ENCODE measurements at places on chromosomes 4 and X.

GRCh38 chr4:112516471-112517066, 589 bp upstream of the NEUROG2 start:
- no peak for DNase-seq

- DNase-seq: no peak
Measured at GRCh38 chr4:165331823-165332222, 4.4 kb downstream of the MSMO1 start.

GRCh38 chrX:39096599-39096998, 295.3 kb downstream of the MID1IP1 start:
- DNase-seq: no peak

- DNase-seq: no peak
Measured at GRCh38 chr4:147975933-147976928, 244.3 kb downstream of the ARHGAP10 start.

DNA sequence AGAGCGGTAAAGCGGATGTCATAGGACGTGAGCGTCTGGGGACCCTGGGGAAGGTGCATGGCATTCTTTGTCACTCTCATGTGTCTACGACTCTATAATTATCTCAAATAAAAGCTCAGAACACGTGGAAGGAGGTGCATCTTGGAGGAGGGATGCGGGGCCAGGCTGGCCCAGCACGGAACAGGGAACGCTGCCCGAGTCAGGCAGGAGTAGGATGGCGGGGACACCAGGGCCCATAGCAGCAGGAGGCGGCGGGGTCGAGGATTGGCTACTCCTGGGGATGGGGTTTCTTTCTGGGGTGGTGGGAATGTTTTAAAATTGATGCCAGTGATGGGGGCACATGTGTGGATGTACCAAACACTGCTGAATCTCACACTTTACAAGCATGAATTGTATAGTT, 5.4 kb upstream of the HTRA3 start:
- no peak for DNase-seq

- DNase-seq: no peak
Measured at GRCh38 chr4:80841587-80842281, 188.8 kb upstream of the BMP3 start.

DNA sequence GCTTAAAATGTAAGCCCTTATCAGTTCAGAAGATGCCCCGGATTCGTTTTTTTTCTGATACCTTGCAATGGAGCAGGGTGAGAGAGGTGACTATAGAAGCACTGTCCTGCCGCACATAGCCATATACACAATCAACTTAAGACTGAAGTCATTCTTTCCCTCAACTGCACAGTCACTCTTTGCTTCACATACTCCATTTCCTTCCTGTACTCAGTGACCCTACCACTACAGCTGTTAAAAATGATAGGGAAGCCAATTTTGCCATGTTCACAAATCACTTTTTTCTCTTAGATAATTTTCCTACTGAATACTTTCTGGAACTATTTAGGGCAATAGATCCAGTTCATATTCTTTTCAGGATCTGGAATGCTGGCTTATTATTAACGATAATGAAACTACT, 300.0 kb downstream of the ANK2 start:
- no peak for DNase-seq

DNA sequence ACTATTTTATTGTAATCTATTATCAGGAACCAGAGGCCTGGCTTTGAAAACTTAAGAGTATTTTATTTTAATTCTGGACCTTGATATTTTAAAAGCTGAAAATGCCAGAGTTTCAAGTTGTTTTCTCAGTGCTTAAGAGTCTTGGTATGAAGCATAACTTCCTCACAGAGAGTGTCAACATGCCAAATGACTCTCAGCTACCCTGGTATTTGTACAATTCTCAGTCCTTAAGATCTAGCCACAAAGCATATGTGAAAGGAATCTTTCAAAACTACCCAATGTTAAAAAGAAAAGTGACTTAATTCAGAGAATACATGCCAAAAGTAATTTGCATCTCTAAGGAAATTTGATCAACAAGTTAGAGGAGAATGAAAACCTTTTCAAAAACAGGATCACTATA, 171.9 kb downstream of the DKK2 start:
- no peak for DNase-seq

DNA sequence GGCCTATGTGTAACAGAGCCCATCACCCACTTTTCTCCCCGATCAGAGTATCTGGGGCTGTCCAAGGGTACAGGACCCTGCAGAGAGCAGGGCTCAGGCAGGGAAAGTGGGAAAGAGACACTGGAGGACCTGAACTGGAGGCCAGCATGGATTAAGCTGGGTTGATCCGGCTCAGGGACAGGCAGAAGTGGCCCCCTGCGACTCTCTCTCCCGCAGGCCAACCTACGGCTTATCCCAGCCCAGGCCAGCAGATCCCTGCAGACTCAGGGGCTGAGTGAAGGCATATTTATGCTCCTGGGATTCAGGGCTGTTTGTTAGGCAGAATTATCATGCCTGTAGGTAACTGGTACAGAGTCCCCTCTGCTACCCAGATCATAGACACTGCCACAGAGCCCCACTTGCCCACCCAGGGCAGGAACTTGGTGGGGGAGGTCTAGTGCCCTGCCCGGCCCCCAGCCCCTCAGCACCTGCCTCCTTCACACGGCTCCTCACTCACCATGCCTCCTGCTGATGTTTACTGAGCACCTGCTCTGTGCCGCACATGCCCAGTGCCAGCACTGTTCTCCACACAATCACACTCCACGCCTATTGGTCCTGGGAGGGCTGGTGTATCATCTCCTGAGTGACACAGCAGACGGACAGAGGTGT, 87.3 kb downstream of the ADRA2C start:
- no peak for DNase-seq

- no peak for DNase-seq
Measured at GRCh38 chr4:142414366-142414990, 431.6 kb downstream of the INPP4B start.

DNA sequence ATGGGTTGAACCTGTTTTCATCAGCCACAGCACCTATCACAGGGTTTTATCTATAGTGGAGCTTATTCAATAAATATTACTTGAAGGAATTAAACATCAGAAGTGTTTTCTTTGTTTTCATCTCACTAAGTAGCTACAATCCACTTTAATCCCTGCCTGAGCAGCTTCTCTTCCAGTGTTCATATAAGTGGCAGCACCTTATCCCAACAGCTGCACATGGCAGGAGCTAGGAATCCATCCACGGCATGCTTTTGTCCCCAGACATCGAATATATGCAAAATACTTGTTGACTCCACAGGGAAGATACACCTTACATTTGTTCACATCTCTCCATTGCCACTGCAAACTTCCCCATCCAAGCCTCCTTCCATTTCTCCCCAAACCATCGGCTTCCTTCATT, 549.8 kb upstream of the FAM241A start:
- no peak for DNase-seq

DNA sequence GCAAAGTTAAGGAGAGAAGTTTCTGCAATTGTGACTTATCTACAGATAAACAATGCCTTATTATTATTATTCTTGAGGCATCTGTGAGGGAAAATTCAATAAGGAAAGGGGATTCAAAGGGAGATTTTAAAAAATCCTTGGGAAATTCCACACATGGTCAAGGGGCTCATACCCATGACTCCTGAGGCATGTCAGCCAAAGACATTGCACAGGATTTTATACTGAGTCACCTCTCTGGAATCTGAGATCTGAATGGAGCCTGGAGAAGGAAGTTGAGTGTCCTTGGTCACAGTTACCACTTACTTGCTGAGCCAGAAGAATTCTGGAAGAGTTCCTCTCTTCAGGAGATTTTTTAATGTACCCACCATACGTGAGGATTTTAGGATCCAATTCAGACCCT, 14.4 kb upstream of the CXCL8 start:
- no peak for DNase-seq

Data from activated CD8-positive, alpha-beta memory T cell treated with anti-CD3 and anti-CD28 coated beads for 24 hours (primary cell).